ENCODE measurements at places on chromosomes 5 and 9. TPM values are rescaled to one million over a fixed set of nuclear protein-coding genes. Genes with fewer than 3 reads are reported as not detected.

Gene MYMK
- not detected for total RNA-seq

Gene C5
- total RNA-seq, result 3.9 TPM

Gene AJM1
- total RNA-seq, result 0.95 TPM

Gene EIF4E1B
- total RNA-seq, result not detected

Gene MBLAC2
- 3.0 TPM for total RNA-seq

Gene C9orf50
- total RNA-seq, result under 0.01 TPM

Gene PRLR
- not detected for total RNA-seq

Gene LMX1B
- total RNA-seq, result not detected

Gene MED7
- 7.1 TPM for total RNA-seq

Data from bronchial smooth muscle cell (primary cell).